Lower lobe of right lung (tissue), 2 donors: ENCODE measurements at places on chromosomes 1 and 21.

DNA sequence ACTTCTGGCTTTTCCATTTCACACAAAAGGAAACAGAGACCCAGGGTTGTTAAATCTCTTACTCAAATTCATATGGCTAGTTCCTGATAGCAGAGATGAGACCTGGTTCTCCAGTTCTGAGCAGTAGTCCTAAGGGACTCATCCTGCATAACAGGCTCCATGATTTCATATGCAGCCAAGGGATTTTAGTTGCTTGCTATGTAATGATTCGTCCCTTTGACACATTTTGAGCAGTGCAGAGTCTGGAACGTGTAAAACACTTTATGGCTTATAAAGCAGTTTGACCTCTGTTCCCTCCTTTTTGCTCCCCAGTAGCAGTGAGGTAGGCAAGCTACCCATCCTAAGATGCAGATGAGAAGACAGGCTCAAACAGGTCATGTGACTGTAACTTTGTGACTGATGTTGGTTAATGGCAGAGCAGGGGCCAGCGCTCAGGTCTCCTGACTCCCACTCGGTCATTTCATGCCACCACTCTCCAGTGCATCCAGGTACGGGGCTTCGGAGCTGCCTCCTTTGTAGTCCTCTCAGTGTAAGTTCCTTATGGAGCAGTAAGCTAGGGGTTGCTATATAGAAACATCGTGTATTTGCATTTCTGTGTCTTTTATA is 24.2 kb downstream of the CC2D1B start:
- no peak for DNase-seq

GRCh38 chr1:21634806-21635535 is 34.2 kb downstream of the RAP1GAP start:
- DNase-seq: no peak

GRCh38 chr1:118381197-118381869 is 196.3 kb upstream of the SPAG17 start:
- DNase-seq: no peak

GRCh38 chr1:41521766-41522165 is 37.3 kb upstream of the EDN2 start:
- DNase-seq: no peak

- no peak for DNase-seq
Observed at GRCh38 chr1:97806326-97806725, 114.5 kb downstream of the DPYD start.

- DNase-seq: peak; percentile 86
Observed at GRCh38 chr1:932776-933602, 9.3 kb downstream of the SAMD11 start.

GRCh38 chr1:186617926-186618325 is 62.3 kb downstream of the PTGS2 start:
- DNase-seq: no peak

DNA sequence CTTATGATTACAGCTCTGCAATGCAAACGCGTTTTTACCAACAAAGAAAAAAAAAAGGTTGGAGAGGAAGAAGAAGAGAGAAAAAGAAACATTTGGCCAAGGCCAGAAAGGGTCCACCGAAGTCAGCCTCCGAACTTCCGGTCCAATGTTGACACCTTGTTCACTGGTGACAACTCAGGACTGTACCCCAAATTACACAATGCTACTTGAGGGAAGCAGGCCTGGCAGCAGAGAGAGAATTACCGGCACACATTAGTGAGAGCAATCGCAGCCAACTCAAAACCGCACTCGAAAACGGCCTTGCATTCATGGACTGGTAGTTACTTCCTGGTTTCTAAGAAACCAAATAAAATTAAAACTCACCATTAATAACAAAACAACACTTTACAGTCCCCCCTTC is 652.5 kb downstream of the KIF26B start:
- peak; percentile 69 for DNase-seq

DNA sequence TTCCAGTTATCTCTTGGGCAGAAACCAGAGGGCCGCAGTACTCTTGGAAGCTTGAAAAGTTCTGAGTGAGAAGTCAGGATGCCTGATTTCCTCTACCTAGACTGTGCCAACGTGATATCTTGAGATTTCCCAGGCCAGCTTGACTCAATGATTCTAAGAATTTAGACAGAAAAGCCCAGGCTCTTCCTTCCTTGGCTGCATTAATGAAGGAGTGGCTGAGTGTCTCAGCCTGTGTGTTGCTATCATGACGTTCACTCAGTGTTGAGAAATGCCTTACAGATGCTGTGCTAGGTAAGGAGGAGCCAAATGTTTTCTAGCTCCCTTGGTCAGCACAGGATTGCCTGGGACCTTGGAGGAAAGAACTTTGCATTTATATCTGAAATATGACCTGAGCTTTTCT is 454.1 kb upstream of the USP24 start:
- DNase-seq: no peak

DNA sequence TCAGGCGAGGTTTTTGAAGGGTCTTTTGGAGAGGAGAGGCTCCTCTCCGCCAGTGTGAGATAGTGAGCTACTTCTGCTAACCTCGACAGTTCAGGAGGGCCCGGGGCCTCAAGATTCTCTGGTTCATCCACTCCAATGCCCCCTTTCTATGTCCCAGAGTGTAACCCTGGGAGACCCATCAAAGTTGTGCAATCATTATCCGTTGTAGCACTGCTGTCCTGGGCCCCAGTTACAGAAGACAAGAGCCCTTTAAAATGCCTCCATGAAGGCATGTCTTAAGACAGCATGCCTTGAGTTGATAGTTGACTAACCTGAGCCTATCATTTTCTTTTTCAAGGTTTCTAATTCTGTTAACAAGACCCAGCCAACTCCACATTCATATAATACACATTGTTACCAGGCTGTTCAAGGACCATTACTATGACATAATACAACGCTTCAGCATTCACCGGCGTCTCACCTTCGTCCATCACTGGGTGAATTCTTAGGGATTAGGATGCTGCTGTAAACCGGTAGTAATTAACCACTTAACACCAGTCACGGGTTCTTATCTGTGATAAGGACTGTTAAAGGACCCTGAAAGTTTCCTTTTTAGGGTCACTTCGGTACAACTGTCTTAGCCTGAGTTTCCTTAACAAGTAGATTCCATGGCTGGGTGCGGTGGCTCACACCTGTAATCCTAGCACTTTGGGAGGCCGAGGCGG is 37.4 kb upstream of the CDC42BPA start:
- DNase-seq: no peak

GRCh38 chr1:202365092-202365815 is 16.8 kb downstream of the PPP1R12B start:
- DNase-seq: no peak

DNA sequence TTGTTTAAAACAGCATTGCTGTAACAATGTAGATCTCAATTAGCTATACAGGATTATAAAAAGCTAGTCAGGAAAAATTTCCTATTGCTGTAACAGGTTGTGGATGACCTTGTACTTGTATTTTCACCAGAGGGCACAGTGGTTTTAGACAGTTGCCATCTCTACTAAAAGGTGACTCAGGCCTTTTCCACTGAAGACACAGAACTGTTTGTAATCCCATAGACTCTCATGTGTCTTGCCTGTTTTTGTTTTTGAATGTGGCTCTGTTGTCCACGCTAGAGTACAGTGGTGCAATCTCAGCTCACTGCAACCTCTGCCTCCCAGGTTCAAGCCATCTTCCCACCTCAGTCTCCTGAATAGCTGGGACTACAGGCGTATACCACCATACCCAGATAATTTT is 5.9 kb downstream of the MTFR1L start:
- DNase-seq: no peak

- DNase-seq: no peak
Observed at GRCh38 chr1:33170351-33171274, 11.2 kb downstream of the TRIM62 start.

DNA sequence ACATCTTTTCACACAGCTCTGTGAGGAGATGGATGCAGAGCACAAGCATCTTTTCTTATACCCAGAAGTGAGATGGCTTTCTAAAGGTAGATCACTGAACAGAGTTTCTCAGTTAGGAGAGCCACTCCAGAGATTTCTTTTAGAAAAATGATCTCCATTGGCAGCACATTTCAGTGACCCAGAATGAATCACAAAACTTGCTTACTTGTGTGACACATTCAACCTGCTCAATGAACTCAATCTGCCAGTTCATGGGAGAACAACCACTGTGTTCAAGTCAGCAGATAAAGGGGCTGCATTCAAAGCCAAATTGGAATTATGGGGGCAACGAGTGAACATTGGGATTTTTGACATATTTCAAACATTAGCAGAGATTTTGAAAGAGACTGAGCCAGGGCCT is 78.3 kb downstream of the UCHL5 start:
- no peak for DNase-seq

- DNase-seq: no peak
Observed at GRCh38 chr1:154926201-154926600, 10.3 kb downstream of the PMVK start.

DNA sequence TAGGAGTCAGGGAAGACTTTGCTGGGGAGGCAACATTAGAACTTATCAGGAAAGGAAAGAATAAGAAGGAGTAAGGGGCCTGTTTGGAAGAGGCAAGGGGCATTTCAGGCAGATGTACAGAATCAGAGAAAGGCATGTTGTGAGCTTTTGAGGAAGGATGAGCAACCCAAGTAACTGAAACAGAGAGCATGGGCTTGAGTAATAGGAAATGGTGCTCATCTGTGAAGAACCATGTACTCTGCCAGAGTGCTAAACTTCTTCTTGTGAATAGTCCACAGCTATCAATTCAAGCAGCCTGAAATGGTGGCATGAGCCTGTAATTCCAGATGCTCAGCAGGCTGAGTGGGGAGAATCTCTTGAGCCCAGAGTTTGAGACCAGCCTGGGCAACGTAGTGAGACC is 19.2 kb upstream of the PIGK start:
- no peak for DNase-seq

- no peak for DNase-seq
Observed at GRCh38 chr1:6935361-6935883, 150.2 kb downstream of the CAMTA1 start.

- DNase-seq: no peak
Observed at GRCh38 chr1:241485554-241485992, 34.0 kb downstream of the FH start.

DNA sequence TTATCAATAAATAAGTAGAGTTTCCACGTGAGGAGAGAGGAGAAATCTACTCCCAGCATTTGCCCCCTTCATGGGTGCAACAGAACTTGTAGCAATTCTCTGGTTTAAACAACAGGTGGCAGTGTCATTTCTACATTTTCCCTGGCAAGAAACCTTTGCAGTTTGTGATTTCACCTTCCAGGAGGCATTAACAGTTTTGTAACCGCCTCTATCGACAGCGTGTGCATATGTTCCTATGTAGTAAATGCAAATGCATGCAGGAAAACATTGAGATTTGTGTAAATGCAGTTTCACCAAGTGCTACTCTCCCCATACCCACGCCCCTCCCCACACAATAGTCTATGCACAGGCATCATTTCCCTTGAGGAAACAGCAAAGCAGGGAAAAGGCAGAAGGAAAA is 494.7 kb downstream of the SMYD3 start:
- DNase-seq: no peak

GRCh38 chr1:163170975-163171676 is 31.6 kb downstream of the RGS5 start:
- DNase-seq: no peak

DNA sequence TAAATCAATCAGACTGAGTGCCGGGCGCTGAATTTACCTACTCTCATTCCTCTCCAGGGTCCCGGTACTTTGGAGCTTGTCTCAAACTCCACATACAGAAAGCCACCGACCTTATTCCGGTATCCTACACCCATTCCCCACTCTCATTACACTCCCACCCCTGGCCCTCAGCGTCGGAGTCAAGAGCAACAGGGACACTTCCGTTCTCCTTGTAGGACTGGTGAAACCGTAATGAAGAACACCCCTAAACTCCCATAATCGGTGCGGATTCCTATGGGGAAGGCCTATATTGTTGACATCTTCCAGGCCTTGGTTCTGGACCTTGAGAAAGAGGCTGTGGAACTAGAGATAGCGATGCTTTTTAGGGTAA is 798 bp downstream of the ZBED6 start:
- DNase-seq: no peak

GRCh38 chr21:26965040-26965906 is 1.6 kb downstream of the ADAMTS5 start:
- peak; percentile 47 for DNase-seq

DNA sequence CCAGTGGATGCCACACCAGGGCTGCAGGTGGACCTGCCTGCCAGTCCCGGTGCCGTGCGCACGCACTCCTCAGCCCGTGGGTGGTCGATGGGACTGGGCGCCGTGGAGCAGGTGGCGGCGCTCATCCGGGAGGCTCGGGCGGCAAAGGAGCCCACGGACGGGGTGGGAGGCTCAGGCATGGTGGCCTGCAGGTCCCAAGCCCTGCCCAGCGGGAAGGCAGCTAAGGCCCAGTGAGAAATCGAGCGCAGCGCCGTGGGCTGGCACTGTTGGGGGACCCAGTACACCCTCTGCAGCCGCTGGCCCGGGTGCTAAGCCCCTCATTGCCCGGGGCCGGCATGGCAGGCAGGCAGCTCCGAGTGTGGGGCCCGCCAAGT is 1171.8 kb upstream of the B3GALT2 start:
- no peak for DNase-seq

DNA sequence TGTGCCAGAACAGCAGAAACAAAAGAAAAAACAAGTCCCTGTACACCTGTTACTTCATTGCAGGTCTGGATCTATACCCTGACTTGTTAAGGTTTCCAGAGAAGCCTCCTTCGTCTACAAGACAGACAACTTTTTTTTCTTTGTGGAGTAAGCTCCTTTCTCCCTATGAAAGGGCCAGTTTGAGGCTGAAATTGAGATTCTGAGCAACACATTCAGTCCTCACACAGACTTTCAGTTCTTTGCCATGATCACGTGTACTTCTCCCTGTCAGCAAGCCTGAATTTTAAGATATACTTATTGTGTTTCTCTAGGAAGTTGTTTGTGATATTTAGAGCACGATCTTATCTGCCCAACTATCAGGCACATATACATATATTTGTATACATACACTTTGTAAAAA is 374.0 kb downstream of the NTNG1 start:
- no peak for DNase-seq

DNA sequence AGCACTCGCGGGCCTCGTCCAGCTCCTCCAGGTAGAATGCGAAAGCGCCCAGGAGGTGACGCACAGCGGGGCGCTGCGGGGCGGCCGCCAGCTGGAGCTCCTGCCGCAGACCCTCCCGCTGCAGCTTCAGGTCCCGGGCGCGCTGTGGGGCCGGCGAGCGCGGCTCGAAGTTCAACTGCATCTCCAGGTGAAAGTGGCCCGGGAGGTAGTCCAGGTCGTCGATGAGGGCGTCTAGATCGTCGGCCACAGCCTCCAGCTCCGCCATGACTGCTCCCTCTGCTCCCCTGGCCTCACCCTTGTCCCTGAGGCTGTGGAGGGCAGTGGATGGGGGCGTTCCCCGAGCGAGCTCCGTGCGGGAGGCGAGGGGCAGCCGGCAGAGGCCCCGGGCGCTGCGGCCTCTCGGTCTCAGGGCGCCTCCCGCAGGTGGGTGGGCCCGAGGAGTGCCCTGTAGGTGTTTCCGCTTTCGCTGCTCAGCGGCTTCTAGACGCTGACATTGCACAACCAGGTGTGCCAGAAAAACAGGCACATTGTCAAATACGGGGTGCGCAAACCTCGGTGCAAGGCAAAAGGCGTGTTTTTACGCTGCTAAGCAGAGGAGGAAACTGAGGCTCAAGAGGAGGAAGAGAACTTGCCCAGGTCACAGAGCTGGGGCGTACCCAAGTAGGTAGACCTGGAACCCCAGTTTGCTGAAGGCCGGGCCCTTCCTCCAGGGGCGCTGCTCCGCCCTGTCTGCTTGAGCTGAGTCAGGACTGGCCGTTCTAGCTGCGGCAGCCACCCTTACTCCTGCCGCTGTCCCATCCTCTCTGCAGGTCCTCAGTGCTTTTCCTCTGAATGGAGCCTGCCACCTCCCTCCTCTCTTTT is at the start of gene TTC22:
TTC22 (minus strand) TSS at position 425 of the 861 bp plus-strand sequence; CDS start at position 265, 160 bp downstream.
- peak; percentile 85 for DNase-seq
